Body of pancreas (tissue), 4 donors: ENCODE measurements at places on chromosomes 12 and 14. TPM values are rescaled to one million over a fixed set of nuclear protein-coding genes. Genes with fewer than 3 reads are reported as not detected.

SERPINA1 gene
- 86.4 TPM for total RNA-seq

DNA sequence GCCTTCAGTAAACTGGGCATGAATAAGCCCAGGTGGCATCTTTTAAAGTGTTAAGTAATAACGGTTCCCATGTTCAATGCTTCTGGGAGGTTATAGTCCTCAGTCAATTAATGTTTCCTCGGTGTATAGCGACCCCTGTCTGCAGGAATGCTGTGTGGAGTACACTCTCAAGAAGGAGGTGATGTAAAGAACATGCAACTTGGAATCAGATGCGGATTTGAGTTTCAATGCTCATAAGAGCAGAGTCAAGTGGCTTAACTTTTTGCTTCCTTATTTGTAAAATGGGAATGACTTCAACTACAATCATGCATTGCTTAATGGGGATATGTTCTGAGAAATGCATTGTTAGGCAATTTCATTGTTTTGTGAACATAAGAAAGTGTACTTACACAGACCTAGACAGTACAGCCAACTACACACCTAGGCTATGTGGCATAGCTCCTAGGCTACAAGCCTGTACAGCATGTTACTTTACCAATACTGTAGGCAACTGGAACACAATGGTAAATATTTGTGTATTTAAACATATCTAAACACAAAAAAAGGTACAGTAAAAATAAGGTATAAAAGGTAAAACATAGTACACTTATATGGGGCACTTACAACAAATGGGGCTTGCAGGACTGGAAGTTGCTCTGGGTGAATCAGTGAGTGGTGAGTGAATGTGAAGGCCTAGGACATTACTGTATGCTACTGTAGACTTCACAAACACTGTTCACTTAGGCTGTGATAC is 6.7 kb upstream of the MRPS35 start:
- no peaks in the 10 kb centered on the region for H3K27me3 ChIP-seq
- DNase-seq, result peak; percentile 87
- H3K4me3 ChIP-seq, result no peak overlapping the region
- no peaks in the 10 kb centered on the region for H3K4me1 ChIP-seq
- H3K36me3 ChIP-seq, result no peaks in the 10 kb centered on the region

SAMD15 gene
- 0.52 TPM for total RNA-seq

DNA sequence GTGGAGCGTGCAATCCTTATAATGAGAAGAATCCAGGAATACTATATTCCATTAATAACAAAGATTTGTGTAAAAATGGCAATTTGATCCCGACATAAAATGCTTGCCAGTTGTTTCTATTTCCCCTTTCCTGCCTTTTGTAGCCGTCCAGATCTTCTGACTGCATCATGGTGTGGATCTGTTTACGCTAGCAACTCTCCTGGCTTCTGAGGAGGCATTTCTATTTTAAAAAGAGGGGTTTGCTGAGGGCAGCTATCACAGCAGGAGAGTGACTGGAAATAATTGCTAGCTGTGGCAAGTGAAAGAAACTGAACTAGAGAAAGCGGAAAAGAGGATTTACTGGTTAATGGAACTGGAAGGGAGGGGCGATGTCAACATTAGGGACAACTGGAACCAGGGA is 145.6 kb downstream of the ATP23 start:
- DNase-seq, result no peak
- peaks cover 15% of the 10 kb centered on the region for H3K4me1 ChIP-seq
- no peaks in the 10 kb centered on the region for H3K27me3 ChIP-seq
- H3K4me3 ChIP-seq, result no peak overlapping the region
- no peaks in the 10 kb centered on the region for H3K36me3 ChIP-seq

DNA sequence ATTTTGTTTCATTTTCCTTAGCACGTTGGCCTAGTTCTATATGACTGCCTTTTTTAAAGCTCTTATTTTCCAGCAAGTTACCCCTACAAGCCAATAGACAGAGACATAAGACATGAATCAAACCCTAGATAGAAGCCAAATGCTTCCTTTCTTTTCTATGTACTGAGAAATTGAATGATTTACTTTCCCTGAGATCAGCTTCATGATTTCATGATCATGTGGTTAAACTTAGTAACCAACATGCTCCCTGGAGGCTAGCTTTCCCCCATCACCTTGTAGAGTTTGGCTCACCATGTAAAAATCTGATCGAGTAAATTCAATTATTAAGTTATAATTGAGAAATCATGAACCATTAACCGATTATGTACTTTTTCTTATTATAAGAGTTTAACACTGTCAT is 148.1 kb upstream of the LRIG3 start:
- DNase-seq, result no peak
- no peaks in the 10 kb centered on the region for H3K4me1 ChIP-seq
- H3K36me3 ChIP-seq, result no peaks in the 10 kb centered on the region
- no peak overlapping the region for H3K27ac ChIP-seq
- H3K27me3 ChIP-seq, result no peaks in the 10 kb centered on the region

DNA sequence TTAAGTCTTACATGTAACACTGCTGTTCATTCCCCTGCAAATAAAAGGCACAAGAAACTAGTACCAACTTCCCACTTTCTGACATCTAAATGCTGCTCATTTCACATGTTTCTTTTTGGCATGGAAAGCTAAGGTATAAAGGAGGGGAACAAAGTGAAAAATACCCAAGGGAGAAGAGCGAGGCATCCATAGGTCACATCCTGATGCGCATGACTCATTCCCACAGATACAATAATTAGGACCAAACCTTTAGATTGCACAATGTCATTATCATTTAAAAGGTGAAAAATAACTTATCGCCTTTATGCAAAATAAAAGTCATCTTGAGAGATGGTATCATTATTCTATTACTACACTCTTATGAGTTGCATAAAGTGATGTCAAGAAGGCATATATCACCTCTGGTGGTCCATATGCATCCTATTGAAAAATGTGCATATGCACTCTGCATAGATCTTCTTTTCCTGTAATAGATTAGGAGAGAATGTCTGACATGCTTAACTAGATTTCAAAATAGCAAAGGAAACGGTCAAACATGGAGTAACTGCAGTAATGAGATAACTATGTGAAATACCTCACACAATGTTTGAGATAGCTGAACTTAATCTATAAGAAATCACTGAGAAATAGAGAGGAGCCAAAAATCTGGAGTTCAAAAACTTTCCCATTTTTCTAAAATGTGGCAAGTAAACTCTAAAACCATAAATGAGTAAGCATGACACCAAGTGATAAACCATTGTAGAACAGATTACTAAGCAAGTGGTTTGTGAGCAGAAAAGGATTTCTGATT is 382.5 kb upstream of the TMTC1 start:
- H3K36me3 ChIP-seq, result no peaks in the 10 kb centered on the region
- no peaks in the 10 kb centered on the region for H3K4me1 ChIP-seq
- no peak for DNase-seq
- H3K27ac ChIP-seq, result no peak overlapping the region

DNA sequence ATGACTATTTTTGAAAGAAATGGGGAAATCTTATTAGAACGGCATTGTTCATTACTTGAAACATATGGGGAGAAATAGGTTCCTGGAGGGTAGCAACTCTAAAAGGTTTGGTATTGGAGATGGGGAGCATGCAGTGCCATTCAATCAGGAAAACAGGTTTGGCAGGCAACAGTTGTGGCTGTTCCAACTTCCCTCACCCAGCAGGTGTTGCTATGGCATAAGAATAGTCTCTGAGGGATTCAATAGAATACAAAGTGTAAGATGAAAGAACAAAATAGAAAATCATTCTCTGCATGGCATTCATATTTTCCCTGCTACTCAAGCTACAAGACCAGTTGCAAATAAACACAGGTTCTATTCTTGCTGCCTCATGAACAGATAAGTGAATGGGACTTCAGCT is 393.3 kb upstream of the RPL10L start:
- no peaks in the 10 kb centered on the region for H3K4me1 ChIP-seq
- DNase-seq, result no peak
- no peaks in the 10 kb centered on the region for H3K36me3 ChIP-seq

TPH2 gene
- 0.26 TPM for total RNA-seq

- no peak overlapping the region for H3K27ac ChIP-seq
- H3K4me1 ChIP-seq, result peaks cover 17% of the 10 kb centered on the region
- H3K27me3 ChIP-seq, result no peaks in the 10 kb centered on the region
- DNase-seq, result peak; percentile 77
- no peak overlapping the region for H3K4me3 ChIP-seq
Observed at GRCh38 chr12:116703214-116703795, 34.6 kb downstream of the SPRING1 start.

- no peak for DNase-seq
- H3K27ac ChIP-seq, result no peak overlapping the region
- no peaks in the 10 kb centered on the region for H3K27me3 ChIP-seq
- no peaks in the 10 kb centered on the region for H3K36me3 ChIP-seq
Observed at GRCh38 chr14:98176892-98177291, 1095.1 kb downstream of the BCL11B start.

DNA sequence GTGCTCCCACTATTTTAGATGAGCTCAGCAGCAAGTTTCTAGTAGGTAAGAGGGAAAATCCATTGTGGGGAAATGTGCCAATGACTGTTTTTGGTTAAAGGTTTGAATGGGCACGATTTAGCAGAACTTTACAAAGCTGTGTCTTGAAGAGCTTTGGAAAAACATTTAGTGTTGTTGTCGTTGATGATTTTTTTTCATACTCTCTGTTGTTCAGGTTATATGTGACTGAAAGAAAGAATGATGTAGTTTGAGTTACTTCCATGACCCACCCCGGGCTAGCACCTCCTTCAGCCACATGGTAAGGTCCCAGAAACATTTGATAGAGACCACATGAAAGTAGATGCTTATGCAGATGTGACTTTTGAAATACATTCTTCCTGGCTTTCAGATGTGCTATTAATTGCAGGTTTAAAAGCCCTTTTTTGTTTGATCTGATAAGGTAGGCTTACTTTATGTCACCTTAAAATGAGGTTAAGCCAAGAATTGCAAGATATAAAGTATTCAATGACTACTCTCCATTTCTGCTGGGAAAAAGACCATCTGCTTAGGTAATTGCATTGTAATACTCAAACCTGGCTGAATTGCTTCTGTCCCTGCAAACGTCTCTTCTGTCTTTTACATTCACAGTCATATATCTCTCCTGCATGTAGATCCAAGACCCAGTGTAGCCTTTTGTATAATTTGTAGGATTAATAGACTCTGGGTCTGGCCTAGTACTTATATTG is 250.6 kb downstream of the RGS6 start:
- peaks cover 26% of the 10 kb centered on the region for H3K4me1 ChIP-seq
- no peak overlapping the region for H3K4me3 ChIP-seq
- H3K27me3 ChIP-seq, result no peaks in the 10 kb centered on the region
- H3K27ac ChIP-seq, result peak overlapping the region; percentile 32

DNA sequence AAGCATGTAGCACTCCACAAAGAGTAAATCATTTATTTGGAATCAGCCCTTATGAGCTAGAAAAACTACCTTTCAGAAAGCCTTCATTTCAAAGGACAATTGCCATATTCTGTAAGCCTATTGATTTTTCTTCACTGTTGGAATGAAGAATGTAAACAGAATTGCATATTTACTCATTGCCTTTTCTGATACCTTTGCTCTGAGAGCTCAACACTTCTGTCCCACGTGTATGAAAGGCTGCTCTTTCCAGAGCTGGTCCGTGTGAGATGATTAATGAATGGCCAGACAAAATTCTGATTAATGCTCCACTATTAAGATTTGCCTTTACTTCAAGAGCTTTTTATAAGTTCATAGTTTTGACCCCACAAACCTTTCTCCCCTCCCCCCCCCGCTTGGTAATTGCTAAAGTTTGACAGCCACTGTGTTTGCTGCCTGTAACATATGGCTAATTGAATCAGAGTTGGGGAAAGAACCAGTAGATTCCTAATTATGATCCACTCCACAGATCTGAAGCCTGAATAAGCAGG is 63.0 kb upstream of the PLEKHA5 start:
- H3K27me3 ChIP-seq, result no peaks in the 10 kb centered on the region
- H3K4me1 ChIP-seq, result peaks cover 36% of the 10 kb centered on the region
- DNase-seq, result peak; percentile 17
- no peak overlapping the region for H3K4me3 ChIP-seq
- peak overlapping the region; percentile 28 for H3K27ac ChIP-seq
